Activated CD8-positive, alpha-beta memory T cell treated with anti-CD3 and anti-CD28 coated beads, Interleukin-2, amount 50 U/mL, for 4 hours (primary cell): ENCODE measurements at places on chromosomes 4 and X.

DNA sequence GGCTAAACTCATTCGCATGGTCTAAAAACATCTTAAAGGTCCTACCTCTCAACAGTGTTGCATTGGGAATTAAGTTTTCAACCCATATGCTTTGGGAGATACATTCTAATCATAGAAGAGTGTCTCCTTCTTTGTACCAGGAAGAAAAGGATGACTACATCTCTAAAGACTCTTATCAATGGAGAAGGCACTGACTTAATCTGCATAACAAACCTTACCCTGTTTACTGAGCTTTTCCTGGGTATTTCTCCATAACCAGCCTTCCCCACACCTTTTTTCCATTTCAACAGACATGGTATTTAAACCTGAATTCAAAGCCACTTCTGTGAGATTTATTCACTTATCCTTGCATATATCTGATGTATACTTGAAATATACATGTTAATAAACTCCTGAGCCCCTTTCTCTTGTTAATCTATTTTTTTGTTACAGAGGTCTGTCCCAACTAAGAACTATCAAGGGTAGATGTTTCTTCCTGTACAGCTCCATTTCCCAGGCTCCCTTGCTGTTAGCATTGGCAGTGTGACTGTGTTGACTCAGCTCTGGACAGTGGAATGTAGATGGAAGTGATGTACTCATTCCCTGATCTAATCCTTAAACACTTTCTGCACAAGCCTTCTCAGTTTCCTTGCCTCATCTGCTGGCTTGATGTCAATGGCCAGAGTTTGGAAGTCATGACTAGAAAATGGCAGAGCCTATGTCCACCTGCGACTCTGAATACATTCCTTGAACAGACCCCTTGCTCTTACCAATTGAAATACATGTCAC, 148.9 kb upstream of the CPEB2 start:
- DNase-seq, result no peak

GRCh38 chr4:41750626-41751448, 2.3 kb upstream of the PHOX2B start:
- no peak for DNase-seq

DNA sequence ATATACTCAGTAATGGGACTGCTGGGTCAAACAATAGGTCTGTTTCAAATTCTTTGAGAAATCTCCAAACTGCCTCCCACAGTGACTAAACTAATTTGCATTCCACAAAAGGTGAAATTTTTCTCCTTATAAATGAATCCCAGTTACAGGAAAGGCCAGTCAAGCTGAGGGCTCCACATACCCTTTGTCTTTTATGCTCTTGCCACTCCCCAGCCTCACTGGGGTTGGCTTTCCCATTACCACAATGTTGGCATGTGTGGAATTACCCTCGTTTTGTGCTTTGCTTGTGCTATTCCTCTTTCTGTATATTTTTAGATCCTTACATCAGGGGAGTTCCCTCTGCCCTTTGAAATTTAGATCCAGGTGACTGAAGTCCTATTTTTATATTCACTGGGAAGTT, 220.2 kb upstream of the LCORL start:
- DNase-seq, result no peak

DNA sequence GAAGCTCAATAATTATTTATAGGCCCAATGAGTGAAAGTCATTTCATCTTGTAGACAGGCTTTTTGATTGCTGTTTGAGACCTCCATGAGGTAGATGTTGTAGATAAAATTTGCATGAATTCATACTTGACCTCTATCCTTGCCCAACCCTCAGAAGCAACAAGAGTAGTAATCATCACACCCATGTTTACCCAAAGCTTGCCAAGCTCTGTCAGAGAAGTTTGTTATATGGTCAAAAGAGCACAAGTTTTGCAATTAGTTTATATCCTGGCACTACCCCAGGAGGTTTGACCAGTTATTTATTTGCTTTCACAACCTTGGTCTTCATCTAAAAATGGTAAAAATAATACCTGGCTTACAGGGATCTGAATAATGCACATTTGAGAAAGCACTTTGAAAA, 20.7 kb downstream of the ADH7 start:
- DNase-seq, result no peak

GRCh38 chr4:47031011-47031678, at the start of gene GABRB1:
GABRB1 (plus strand) TSS chr4:47031567.
- no peak for DNase-seq

- no peak for DNase-seq
Observed at GRCh38 chr4:181611033-181611711, 632.0 kb upstream of the TENM3 start.

DNA sequence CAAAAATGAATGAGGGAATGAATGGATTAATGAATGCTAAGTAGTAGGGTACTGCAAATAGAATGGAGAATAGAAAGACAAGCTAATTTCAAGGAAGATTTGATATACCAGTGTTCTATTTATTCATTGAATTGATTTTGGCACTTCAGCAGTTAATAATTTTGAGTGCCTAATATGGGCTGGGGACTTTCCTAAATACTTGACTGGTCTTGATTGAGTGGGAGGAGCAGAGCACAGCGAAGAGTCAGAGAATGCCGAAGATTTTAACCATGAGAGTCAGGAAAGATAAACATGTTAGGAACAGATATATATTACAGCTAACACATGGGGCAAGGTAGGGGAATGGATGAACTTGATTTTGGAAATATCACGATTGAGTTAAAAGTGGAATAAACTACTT, 10.6 kb downstream of the IL15 start:
- no peak for DNase-seq

- no peak for DNase-seq
Observed at GRCh38 chrX:114841051-114841450, 176.4 kb downstream of the IL13RA2 start.

DNA sequence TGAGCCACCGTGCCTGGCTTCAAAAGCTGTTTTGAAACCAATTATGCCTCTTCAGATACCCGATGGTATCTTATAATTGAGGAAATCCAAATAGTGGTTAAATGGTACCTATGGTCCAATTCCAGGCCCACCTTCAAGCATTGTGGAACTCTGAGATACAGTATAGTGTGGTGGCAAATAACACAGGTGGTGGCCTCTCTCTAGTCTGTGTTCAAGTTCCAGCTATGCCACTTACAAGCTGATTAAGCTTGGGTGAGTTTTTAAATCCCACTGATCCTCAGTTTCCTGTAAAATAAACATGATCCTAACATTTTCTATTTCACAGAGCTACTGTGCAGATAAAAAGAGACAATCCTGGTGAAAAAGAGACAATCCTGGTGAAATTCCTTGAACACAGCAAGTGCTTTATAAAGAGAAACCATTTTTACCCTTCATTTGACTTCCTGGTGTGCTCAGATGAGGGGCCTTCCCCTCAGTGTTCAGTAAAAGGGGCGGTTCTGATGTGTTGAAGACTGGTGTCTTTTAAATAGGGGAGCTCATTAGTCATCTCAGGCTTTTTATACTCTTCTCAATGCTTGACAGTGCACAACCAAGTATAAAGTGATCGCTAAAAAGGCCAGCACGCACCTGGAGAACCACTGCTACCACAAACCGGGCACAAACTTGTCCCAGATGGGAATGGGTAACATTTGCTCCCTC, 30.8 kb upstream of the CD40LG start:
- no peak for DNase-seq

DNA sequence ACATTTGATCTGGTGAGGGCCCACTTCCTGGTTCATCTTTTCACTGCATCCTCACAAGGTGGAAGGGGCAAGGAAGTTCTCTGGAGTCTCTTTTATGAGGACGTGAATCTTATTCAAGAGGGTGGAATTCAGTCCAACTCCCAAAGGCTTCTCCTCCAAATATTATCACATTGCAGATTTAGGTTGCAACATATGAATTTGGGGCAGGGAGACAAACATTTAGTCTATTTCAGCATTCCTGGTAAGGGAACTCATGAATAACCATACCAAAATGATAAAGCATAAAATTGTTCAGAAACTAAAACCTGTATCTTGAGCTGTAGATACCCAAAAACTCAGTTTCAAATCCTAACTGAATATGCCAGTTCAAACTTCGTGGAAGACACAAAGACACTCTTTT, 246.8 kb downstream of the QDPR start:
- no peak for DNase-seq

GRCh38 chr4:168907119-168907698, 102.8 kb downstream of the CBR4 start:
- no peak for DNase-seq

DNA sequence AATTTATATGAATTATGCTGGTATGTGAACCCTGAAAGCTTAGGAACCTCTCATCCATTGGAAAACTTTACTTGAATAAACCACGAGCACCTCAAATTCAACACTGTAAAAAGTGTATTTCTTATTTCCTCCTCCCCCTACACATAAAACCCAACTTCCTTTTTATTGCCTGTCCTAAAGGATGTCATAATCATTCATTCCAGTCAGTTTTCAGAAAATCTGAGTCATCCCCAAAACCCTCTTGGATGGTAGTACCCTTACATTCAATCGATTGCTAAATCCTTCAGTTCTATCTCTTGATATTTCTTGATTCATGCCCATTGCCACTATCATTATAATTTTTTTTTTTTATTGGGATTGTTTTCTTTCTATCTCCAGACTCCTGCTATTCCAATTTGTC, 91.1 kb upstream of the ATP8A1 start:
- no peak for DNase-seq

DNA sequence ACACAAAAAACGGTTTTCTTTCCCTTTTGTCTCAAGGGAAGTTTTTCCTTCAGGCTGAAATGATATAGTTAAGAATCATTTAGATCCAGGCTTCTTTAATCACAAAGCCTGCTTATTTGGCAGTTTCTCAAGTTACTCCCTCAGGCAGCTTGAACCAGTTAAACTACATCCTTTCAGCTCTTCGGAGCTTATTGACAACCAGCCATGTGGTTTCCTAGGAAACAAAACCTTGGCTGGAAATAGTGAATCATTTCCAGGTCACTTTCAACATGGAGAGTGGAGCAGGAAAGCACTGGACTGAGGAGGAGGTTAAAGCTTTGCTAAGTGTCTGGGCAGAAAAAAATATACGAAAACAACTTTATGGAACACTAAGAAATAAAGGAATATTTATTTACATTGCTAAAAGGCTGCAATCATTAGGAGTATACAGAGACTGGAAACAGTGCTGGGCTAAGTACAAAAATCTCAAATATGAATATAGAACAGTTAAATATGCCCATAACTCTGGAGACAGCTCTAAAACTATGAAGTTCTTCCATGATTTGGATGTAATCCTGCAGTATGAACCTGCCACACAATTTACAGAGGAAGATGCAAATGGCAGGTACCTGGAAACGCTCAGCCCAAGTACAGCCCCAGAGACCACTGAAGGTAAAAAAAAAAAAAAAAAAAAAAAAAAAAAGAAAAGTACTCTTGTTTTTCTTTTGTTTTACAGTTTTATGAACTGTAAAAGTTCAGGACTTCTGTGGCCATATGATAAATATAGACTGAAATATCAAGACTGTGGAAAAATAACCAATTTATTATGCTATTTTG, 23.2 kb upstream of the AASDH start:
- no peak for DNase-seq

DNA sequence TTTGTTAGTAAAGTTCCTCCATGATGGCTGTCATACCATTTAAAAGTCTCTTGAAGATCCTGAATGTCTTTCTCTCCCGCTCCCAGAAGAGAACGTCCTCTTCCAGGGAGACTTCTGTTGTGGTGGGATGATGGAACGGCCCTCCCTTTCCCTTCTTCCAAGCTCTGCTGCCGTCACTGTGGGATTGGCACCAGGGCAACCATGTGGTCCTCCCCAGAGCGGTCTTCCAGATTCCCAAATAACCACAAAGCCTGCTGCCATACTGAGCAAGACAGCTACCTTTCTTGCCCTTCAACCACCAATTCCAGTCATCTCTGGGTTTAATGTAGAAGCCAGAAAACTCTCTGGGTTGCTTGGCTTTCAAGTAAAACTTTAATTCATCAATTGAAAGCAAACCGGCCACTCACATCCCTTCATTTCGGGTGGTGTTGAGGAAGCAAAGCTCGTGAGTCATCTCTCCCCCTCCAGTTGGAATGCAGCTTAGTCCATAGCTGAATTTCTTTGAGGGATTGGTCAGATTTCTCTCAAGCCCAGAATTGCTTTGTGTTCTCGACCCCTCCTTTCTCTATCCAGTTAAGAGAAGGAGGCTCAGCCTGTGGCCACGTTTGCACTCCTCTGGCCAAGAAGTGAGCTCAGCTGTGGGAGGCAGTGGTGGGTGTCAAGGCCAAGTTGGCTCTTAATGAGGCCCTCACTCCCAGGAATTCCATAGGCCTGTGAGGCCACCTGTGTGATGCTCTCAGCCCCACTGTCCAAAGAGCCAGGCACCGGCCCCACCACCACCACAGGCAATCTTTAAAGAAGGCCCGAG, 36.9 kb downstream of the FHDC1 start:
- DNase-seq, result no peak

DNA sequence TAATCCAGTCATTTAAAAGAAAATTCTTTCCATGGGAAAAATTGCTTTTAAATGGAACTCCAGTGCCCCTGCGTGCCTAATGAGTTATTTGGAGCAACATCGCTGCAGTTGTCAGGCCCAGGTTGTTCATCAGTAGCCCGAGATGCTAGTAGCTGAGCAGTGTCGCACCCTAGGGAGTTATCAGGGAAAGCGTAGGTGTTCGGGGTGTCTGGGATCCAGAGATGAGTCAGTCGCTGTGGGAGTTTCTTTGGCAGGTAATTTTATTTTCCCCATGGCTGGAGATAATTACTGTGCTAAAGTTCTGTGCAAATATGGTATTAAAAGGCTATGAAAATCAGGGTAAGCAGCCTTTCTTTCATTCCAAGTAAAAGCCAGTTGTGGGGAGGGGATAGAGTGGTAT, 49.4 kb downstream of the ANXA3 start:
- DNase-seq, result no peak

- DNase-seq, result no peak
Observed at GRCh38 chrX:110037178-110037577, 34.3 kb downstream of the TMEM164 start.

- no peak for DNase-seq
Observed at GRCh38 chrX:18974993-18975392, 8.9 kb downstream of the PHKA2 start.

DNA sequence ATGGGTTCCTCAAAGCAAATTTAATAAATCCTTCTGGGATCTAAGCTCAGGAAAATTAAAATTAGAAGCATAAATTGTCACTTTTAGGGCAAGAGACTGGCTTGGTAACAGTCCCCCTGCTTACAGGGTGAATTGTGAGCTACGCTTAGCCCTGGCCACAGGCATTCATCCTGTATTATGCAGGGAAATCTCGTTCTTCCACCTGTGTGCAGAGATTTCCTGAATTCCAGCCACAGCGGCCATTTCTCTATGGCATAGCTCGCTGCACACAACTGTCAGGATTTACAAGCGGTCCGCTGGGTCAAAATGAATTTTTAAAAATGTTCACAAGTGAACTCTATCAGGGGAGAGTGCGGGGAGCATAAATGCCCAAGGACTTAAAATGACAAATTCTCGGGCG, 111.9 kb downstream of the DCTD start:
- no peak for DNase-seq

- DNase-seq, result no peak
Observed at GRCh38 chr4:169621731-169622492, 1.5 kb downstream of the CLCN3 start.

DNA sequence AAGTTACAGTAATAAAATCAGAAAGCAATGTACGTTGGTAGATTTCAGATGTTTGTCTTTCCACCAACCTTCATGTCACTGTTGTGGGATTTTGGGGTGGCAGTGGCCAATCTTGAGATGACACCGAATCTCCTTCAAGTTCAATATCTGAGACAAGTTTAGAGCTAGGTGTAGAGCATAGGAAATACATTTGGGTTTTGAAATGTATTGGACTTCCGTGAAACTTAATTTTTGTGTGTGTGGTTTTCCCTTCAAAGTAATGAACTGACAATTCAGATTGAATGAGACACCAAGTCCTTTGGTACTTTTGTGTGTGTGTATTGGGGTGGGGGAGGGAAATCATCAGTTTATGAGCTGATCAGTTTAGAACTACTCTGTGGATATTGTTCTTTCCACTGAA, 1.8 kb downstream of the WDR44 start:
- no peak for DNase-seq
